ENCODE measurements at places on chromosomes 13 and 19.

DNA sequence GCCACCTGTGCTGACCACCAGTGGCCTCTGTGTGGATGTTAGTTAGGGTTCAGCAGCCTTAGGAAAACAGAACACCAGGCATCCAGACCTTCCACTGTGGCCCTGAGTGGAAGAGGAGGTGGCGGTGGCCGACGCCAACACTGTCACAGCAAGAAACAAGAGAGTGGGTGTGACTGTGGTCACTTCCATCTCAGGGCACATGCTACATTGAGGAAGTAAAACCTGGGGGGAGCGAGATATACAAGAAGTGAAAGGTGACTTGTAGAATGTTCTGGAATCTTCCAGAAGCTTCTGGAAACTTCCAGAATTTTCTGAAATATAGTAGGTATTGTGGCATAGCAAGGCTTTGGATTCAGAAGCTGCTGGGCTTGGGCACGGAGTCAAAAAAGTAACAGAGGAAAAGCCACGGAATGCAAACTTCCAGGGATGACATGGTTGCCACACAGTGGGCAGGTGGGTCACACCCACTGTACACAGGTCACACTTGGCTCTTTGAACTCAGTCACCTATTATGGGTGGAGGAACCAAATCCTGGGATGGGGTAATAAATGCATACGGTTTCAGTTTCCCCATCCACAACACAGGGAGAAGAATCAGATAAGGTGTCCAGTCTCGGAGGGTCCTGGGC lies 24.3 kb downstream of the GNG7 start:
- peak; percentile 78 for DNase-seq

DNA sequence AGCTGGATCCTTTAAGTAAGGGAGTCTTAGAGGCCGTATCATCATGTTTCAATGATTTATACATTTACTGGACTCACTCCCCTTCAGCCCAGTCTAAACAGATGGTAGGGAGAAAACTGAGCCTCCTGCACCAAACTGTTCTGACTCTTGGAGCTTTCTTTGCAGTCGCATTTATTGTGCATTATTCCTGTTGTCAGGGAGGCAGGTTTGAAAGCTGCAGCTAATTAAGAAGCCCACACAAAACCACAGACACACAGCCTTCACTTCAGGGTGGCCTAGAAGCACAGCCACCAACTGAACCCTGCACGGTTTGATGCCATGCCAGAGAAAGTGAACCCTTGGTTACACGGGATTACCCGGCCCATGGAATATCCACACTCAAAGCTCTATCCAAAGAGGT lies 911.0 kb downstream of the UQCRFS1 start:
- no peak for DNase-seq

GRCh38 chr13:111967572-111968201 lies 99.3 kb upstream of the SOX1 start:
- DNase-seq: no peak

DNA sequence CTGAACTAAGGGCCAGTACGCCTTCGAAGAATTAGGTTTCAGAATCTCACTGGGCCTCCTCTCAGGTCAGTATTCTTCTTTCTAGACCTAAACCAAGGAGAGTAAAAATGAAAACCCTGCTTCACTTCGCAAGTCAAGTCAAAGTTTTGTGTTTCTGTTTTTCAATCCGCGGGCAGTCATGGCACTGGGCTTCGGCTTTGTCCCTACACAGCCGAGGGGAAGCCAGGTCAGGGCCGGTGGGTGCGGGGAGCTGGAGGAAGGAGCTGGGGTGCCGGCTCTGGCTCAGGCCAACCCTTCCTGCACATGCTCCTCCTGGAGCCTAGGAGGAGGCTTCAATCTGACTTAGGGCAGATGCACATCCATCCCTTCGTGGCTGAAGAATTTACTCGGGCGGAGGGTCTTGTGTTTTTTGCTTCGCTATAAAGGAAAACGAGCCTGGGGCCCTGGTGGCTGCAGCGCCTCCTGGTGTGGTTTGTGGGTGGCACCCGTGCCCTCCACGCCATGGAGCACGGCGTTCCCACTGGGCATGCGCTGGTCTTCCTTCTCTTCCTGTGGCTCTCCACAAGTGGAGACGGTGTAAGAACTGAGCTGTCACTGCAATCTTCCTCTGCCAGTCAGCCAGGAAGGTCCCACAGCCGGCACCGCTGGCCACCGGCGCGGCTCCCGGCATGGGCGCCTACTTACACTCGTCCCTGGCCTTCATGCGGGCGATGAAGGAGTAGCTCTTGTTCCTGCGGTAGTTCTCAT lies 22.5 kb downstream of the C19orf44 start:
- DNase-seq: no peak
